Myometrial cell (primary cell): ENCODE measurements at places on chromosomes 3 and 15. TPM values are rescaled to one million over a fixed set of nuclear protein-coding genes. Genes with fewer than 3 reads are reported as not detected.

The PIF1 gene
- 19.0 and 23.4 TPM in 2 replicates for total RNA-seq

The GP5 gene
- total RNA-seq = under 0.01 TPM in 2 replicates

The GHRL gene
- total RNA-seq = not detected in 2 replicates

The COLQ gene
- total RNA-seq = 1.1 and 9.8 TPM in 2 replicates

The GPD1L gene
- 5.8 and 7.6 TPM in 2 replicates for total RNA-seq

The MYRIP gene
- not detected in 2 replicates for total RNA-seq

The SLC22A14 gene
- total RNA-seq = not detected in 2 replicates

The GHSR gene
- total RNA-seq = not detected in 2 replicates

The SLC38A3 gene
- not detected in 2 replicates for total RNA-seq

The ADAMTSL3 gene
- total RNA-seq = not detected in 2 replicates

The REC114 gene
- total RNA-seq = not detected in 2 replicates

The LDHAL6B gene
- not detected in 2 replicates for total RNA-seq

The IL12A gene
- 1.2 and 1.7 TPM in 2 replicates for total RNA-seq

The CMTM6 gene
- total RNA-seq = 68.4 and 87.9 TPM in 2 replicates

The GPR160 gene
- total RNA-seq = 0.71 TPM in 1 of 2 replicates, not detected in the other

The CLCN2 gene
- total RNA-seq = 4.6 and 6.3 TPM in 2 replicates

The SLC28A2 gene
- not detected in 2 replicates for total RNA-seq

The DPPA2 gene
- total RNA-seq = not detected in 2 replicates

The GOLGA6B gene
- not detected in 2 replicates for total RNA-seq

The PRSS50 gene
- not detected in 2 replicates for total RNA-seq

The GUCA1C gene
- total RNA-seq = not detected in 2 replicates

The IQCF5 gene
- total RNA-seq = not detected in 2 replicates

The KLHDC8B gene
- 13.5 and 17.7 TPM in 2 replicates for total RNA-seq

The SENP5 gene
- total RNA-seq = 14.1 and 24.6 TPM in 2 replicates

The ASB14 gene
- not detected in 2 replicates for total RNA-seq

The NECTIN3 gene
- total RNA-seq = 64.9 and 65.7 TPM in 2 replicates

The ZPLD1 gene
- not detected in 2 replicates for total RNA-seq

The NOP10 gene
- total RNA-seq = 305 and 381 TPM in 2 replicates

The PLSCR5 gene
- not detected in 2 replicates for total RNA-seq

The EPHB3 gene
- 1.4 and 2.1 TPM in 2 replicates for total RNA-seq

The MYO5C gene
- total RNA-seq = not detected in 2 replicates

The SKOR1 gene
- under 0.01 TPM in 1 of 2 replicates, not detected in the other for total RNA-seq

The P2RY12 gene
- total RNA-seq = not detected in 2 replicates

The OIP5 gene
- 15.2 and 23.1 TPM in 2 replicates for total RNA-seq

The SPINT1 gene
- total RNA-seq = 8.4 and 9.0 TPM in 2 replicates

The MESP1 gene
- total RNA-seq = 0.18 TPM in 1 of 2 replicates, not detected in the other

The PROS1 gene
- 18.2 and 25.3 TPM in 2 replicates for total RNA-seq

The TRIM42 gene
- total RNA-seq = not detected in 2 replicates

The P2RY1 gene
- total RNA-seq = under 0.01 and 0.18 TPM in 2 replicates

The PPCDC gene
- total RNA-seq = 15.9 and 23.7 TPM in 2 replicates

The CHRNA5 gene
- 1.2 and 7.3 TPM in 2 replicates for total RNA-seq

The SLC12A1 gene
- not detected in 2 replicates for total RNA-seq

The LSMEM2 gene
- not detected in 2 replicates for total RNA-seq

The TERC gene
- total RNA-seq = 266 and 343 TPM in 2 replicates

The ISL2 gene
- under 0.01 and 1.7 TPM in 2 replicates for total RNA-seq

The SLC28A1 gene
- total RNA-seq = not detected in 2 replicates

The RCN2 gene
- 51.3 and 96.2 TPM in 2 replicates for total RNA-seq

The LYZL4 gene
- total RNA-seq = not detected in 2 replicates
